Epithelial cell of umbilical artery (primary cell): ENCODE measurements at places on chromosomes 6 and 20. TPM values are rescaled to one million over a fixed set of nuclear protein-coding genes. Genes with fewer than 3 reads are reported as not detected.

NTSR1 gene
- total RNA-seq, result 0.65 and 2.7 TPM in 2 replicates

IL17A gene
- total RNA-seq, result not detected in 2 replicates

GRIK2 gene
- 0.30 TPM in 1 of 2 replicates, not detected in the other for total RNA-seq

TGM2 gene
- 325 and 632 TPM in 2 replicates for total RNA-seq

CDH26 gene
- 0.32 TPM in 1 of 2 replicates, not detected in the other for total RNA-seq

FKBP1C gene
- total RNA-seq, result 0.97 TPM in 1 of 2 replicates, not detected in the other

C2 gene
- not detected in 2 replicates for total RNA-seq

SCRT2 gene
- not detected in 2 replicates for total RNA-seq

KCNQ2 gene
- total RNA-seq, result not detected in 2 replicates

NKAPL gene
- 0.30 and 0.32 TPM in 2 replicates for total RNA-seq

STMN3 gene
- 0.32 and 0.76 TPM in 2 replicates for total RNA-seq

PLCB1 gene
- 10.4 and 18.5 TPM in 2 replicates for total RNA-seq

EYS gene
- 0.15 and 0.32 TPM in 2 replicates for total RNA-seq
